Islet precursor cell (in vitro differentiated cells): ENCODE measurements at places on chromosomes 2 and 18.

- DNase-seq, result no peak
These were observed 114.6 kb downstream of the DOCK10 start for GRCh38 chr2:224927646-224928173.

DNA sequence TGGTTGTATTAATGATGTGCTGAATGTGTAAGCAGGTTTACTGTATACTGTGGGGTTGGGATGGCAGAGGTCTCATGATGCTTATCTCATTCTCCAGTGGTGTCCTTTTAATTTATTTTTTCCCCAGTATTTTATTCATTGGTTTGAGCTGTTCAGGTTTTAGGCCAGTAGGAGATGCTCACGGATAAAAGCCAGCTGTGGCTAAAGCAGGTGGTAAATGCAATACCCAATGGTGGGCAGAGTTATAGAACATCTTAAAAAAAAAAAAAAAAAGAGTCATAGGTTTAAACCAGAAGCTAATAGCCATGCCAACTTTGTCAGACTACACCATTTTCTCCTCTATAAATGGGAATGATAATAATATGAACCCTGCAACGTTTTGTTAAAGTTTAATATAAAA, 57.8 kb upstream of the NEUROD1 start:
- no peak for DNase-seq

GRCh38 chr18:76977684-76978232, 154.8 kb downstream of the MBP start:
- peak; percentile 29 for DNase-seq

GRCh38 chr2:167980439-167980838, 267.0 kb downstream of the STK39 start:
- no peak for DNase-seq
